ENCODE measurements at places on chromosomes 16 and 17. TPM values are rescaled to one million over a fixed set of nuclear protein-coding genes. Genes with fewer than 3 reads are reported as not detected.

Gene RMI2
- total RNA-seq = 5.7 TPM

Gene KRT35
- total RNA-seq = not detected

Gene PPP1R1B
- 3.1 TPM for total RNA-seq

Gene CMTM3
- total RNA-seq = 23.0 TPM

Gene HSD17B1
- total RNA-seq = 1.6 TPM

Gene SKAP1
- 1.0 TPM for total RNA-seq

Gene SLC12A3
- total RNA-seq = not detected

Gene HEATR9
- not detected for total RNA-seq

Gene KRTAP9-6
- total RNA-seq = not detected

Gene HOXB3
- 4.2 TPM for total RNA-seq

Gene KRTAP3-1
- total RNA-seq = not detected
